ENCODE measurements at places on chromosomes 5 and 9. TPM values are rescaled to one million over a fixed set of nuclear protein-coding genes. Genes with fewer than 3 reads are reported as not detected.

Gene C5orf52
- not detected for total RNA-seq

Gene OSMR
- not detected for total RNA-seq

Gene GMCL2
- total RNA-seq = not detected

Gene MYMK
- total RNA-seq = not detected

Gene ABL1
- 14.7 TPM for total RNA-seq

Gene ADCY2
- under 0.01 TPM for total RNA-seq

Gene CD180
- 2.3 TPM for total RNA-seq

Gene PCDHAC2
- total RNA-seq = not detected

Gene EGFL7
- total RNA-seq = 2.1 TPM

Gene ASPN
- total RNA-seq = not detected

Gene DCANP1
- 0.10 TPM for total RNA-seq

Gene SPEF2
- total RNA-seq = 2.9 TPM

Gene IRX2
- total RNA-seq = not detected

Gene PTPA
- total RNA-seq = 20.0 TPM

Gene FBXW11
- total RNA-seq = 40.0 TPM

Gene SH2D3C
- total RNA-seq = 12.6 TPM

Gene F2RL1
- 4.2 TPM for total RNA-seq

Gene CTXN3
- total RNA-seq = not detected

Gene STPG3
- not detected for total RNA-seq

Gene PDE6A
- not detected for total RNA-seq

Gene CCDC152
- 0.63 TPM for total RNA-seq

Gene LCN2
- 4.7 TPM for total RNA-seq

Gene DMRT3
- total RNA-seq = not detected

Gene CDKN2A
- total RNA-seq = 1.2 TPM

Gene OR1N1
- not detected for total RNA-seq
